Esophagus squamous epithelium (tissue), 5 donors: ENCODE measurements at places on chromosomes 12 and 14.

GRCh38 chr12:3308609-3309008 is 182.4 kb upstream of the PRMT8 start:
- DNase-seq, result no peak

- no peak for DNase-seq
Measured at GRCh38 chr12:96828169-96828789, 78.8 kb upstream of the NEDD1 start.

DNA sequence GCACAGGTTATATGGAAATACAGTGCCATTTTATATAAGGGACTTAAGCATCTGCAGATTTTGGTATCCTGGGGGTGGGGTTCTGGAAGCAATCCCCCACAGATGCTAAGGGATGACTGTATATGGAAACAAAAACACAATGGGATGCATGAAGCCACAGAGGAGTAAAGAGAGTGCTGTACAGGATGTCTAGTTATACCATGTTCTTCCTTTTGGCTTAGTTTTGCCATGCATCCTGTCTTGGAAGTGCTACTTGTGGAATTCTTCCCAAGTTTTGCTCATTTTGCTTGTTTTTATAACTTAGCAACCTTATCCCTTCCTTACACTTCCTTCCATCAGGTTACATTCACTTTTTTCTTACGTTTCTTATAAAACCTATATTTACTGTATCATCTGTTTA is 55.6 kb downstream of the TRMT5 start:
- DNase-seq, result no peak

DNA sequence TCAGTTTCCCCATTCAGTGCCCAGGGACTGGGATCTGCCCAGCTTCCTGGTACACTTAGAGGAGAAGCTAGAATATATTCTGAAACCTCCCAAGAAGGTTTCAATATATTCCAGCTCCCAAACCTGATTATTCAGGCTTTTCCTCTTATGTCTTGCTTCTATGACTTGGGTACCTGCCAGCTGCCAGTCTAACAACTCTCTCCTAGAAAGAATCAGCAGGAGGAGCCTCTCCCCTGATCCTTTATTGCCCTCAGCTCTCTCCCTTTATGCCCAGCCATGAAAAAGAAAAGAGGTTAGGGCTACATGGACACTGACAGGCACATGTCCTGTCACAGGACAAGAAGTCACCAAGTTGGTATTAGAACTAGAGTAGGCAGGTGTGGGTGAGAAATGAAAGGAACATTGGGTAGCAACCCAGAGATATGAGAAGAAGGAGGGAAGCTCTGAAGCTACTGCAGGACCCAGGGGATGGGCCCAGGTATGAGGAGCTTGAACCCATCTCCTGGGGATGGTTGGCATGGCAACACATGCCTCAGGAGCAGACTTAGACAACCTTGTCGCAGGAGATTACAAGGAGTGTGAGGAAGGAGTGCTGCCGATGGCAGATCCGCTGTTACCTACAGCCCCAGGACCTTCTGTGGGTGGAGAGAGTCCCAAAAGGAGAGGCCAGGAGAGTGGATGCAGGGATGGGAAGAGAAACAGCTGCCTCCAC is 2.0 kb upstream of the CACNB3 start:
- no peak for DNase-seq

GRCh38 chr12:80512781-80513180 is 68.7 kb downstream of the PTPRQ start:
- DNase-seq, result no peak

- no peak for DNase-seq
Measured at GRCh38 chr14:101120641-101121507, 217.4 kb upstream of the RTL1 start.
